Dermis microvascular lymphatic vessel endothelial cell (primary cell): ENCODE measurements at places on chromosomes 6 and 20.

DNA sequence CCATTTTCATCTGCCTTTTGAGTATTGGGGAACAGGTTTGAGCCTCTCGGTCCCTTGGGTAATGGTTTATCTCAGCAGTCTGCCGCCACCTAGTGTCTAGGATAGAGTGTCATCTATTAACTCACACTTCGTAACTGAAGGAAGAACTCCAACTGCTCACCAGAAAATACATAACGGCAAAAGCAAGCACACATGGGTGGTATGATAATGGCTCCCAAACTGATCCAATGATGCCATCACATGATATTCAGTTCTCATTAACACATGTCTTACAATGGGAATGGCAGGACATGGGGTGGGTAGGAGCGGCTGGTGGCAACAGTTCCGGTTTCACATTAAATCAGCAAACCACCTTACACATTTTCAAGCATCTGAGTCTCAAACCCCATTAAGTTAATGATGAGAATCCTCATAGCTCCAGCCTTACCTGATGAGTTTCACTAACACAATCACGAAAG is 110.7 kb upstream of the PHACTR1 start:
- DNase-seq: peak; percentile 66

DNA sequence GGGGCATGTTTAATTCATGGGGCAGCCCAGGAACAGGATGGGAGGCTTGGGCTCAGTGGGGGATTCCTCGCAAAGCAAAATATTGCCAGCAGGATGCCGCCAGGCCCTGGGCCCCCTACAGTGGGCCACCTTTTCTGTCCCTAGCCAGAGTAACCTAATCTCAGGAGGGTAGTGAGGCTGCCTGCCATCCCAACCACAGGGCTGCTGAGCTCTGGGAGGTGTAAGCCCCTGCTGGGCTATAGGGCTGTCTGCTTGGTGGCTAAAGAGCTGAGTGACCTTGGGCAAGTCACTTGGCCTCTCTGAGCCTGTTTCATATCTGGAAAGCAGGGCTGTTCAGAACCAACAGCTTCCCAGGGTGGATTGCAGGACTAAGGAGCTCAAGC is 35.7 kb upstream of the CDH22 start:
- DNase-seq: no peak

DNA sequence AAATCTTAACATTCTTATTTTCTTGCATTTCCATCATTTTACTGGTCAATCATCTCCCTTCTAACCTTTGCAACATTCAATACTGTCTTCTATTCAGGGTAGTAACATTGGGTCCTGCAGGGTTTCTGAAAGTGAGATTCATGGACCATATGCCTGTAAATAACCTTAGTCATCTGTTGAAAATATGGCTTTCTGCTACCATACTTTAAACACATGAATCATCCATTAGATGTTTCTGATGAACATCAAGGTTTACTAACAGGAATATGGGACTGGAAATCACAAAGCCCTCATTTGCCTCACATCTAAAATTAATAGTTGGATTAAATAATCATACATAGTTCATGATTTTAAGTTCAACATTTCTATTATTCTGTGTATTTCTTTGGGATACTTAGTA is 475.9 kb upstream of the MARCKS start:
- DNase-seq: no peak

DNA sequence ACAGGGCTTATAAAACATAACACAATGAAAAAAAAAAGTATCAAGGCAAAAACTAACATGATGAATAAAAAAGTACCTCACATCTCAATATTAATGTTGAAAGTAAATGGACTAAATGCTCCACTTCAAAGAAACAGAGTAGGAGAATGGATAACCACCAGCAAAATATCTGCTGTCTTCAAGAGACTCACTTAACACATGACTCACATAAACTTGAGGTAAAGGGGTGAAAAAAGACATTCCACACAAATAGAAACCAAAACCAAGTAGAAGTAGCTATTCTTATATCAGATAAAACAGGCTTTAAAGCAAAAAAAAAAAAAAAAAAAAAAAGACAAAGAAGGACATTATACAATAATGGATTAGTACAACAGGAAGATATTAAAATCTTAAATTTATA is 86.9 kb downstream of the TBC1D32 start:
- no peak for DNase-seq

GRCh38 chr6:5335020-5335419 is 73.7 kb downstream of the FARS2 start:
- no peak for DNase-seq

- no peak for DNase-seq
These were observed 255.2 kb downstream of the CD109 start for GRCh38 chr6:73951183-73951582.

GRCh38 chr6:52087498-52087999 is at the start of gene PKHD1:
Gene PKHD1 (minus strand): TSS chr6:52087613. CDS start chr6:52084933, 2,680 bp downstream.
- peak; percentile 20 for DNase-seq

- peak; percentile 83 for DNase-seq
These were observed 12.9 kb upstream of the MROH8 start for GRCh38 chr20:37192137-37192854.

- no peak for DNase-seq
These were observed 6.3 kb downstream of the ADTRP start for GRCh38 chr6:11772109-11772825.

DNA sequence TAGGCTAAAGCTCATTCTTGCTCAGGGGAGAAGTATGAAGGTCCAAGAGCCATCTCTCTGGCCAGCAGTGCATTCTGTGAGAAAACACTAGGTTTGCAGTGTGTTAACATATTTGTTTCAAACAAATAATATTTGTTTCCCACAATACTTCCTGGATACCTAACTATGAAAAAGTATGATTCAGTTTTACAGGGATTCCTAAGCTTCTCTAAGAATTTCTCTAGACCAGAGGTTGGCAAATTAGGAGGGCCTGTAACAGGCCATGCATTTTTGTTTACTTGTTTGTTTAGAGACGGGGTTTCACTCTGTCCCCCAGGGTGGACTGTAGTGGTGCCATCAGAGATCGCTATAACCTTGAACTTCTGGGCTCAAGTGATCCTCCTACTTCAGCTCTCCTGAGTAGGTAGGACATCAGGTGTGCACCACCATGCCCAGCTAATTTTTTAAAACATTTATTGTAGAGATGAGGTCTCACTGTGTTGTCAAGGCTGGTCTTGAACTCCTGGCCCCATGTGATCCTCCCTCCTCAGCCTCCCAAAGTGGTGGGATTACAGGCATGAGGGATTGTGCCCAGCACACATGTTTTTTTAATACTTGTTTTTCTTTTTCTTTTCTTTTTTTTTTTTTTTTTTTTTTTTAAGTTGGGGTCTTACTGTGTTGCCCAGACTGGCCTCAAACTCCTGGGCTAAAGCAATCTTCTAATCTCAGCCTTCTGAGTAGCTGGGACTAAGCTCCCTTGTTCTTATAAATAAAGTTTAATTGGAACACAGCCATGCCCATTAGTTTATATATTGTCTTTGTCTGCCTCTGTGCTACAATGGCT is 71.7 kb downstream of the ADGRG6 start:
- no peak for DNase-seq

DNA sequence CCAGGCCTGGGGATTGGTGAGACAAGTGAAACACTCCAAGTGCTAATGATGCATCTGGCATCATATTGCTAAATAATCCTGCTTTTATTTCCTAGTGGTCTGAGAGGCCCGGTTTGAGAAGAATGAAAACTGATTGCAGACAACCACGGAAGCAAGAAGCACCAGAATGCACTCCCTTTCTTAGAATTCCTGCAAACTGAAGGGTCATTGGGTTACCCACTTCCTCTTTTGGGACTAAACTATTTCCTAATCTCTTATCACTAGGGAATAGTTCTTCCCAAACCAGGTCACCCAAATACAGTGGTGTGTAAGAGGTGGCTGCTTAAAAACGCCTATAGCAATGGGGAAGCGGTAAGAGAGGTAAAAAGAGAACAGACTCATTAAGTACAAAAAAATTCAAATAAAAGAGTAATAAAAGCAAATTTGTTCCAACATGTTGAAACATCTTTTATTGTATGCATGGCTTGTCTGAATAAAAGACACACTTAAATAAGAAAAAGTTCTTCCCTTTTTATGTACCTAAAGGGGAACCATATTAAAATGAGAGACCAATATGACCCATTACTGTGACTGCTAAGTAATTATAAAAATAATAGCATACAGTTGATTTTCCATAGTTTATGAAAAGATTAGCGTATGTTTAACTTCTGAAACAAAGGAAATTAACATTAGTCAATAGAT is 125.8 kb downstream of the MYB start:
- DNase-seq: no peak

GRCh38 chr6:11732036-11732631 is 46.5 kb downstream of the ADTRP start:
- DNase-seq: peak; percentile 60
